CD4-positive, alpha-beta T cell treated with Interleukin-17A for 4 hours (primary cell): ENCODE measurements at places on chromosomes 16 and 17.
A peak's percentile ranks its signal among the peaks of the same experiment; 100 is the strongest.

DNA sequence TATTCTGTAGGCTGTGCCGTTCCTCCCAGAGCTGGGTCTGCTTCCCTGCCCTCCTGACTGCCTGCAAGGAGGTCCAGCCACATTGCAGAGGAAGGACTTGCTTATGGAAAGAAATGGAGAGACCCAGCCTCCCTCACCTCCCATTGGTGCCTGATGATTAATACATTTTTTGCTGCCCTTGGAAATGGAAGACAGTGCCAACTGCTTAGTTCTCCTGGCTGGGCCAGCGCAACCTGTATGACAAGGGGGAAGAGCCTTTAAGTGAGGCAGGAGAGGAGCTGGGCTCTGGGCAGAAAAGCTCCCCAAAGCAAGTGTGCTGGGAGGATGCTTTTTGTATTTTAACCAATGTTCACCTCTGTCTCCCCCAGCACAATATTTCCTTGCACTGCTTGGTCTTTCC is 238.5 kb downstream of the SOX9 start:
- no peak for DNase-seq

- no peak for DNase-seq
Observed at GRCh38 chr17:40268141-40268712, 19.5 kb upstream of the CDC6 start.

- no peak for DNase-seq
Observed at GRCh38 chr17:51442088-51442865, 181.9 kb downstream of the UTP18 start.

DNA sequence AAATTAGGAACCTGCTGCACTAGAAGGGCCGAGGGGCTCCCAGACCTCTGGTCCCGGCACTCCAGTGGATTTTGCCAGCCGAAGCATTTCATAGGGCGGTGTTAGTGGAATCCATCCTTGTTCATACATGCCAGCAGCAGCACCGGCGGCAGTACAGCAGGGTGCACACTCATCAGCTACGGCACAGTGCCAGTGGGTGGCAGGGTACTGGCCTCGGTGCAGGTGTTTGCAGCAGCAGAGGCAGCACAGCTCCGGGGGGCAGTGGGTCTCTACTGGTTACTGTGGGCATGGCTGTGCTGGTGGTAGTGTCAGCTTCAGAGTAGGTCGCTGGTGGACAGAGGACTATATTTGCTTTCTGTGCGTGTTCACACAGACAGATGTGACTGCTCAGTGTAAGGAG is 985.7 kb downstream of the CDH8 start:
- no peak for DNase-seq

DNA sequence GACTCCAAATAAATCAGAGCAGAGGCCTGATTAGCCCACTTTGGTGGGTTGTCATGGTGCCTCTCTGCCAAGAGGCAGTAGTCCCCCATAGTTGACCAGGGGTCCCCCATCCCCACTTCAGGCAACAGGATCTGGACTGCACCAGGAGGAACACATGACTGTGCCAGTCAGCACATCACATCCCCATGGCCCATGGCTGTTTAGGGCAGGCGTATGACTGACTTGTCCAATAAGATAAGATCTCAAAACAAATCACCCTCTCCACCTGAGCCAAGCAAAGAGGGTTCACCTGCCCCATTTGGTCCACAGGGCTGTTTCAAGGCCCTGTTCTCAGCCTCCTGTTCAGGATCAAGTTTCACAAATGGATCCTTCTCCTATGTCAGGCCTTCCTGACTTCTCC is 93.3 kb downstream of the C16orf78 start:
- DNase-seq = no peak

GRCh38 chr17:67655478-67656148 is 62.1 kb upstream of the NOL11 start:
- DNase-seq = no peak

DNA sequence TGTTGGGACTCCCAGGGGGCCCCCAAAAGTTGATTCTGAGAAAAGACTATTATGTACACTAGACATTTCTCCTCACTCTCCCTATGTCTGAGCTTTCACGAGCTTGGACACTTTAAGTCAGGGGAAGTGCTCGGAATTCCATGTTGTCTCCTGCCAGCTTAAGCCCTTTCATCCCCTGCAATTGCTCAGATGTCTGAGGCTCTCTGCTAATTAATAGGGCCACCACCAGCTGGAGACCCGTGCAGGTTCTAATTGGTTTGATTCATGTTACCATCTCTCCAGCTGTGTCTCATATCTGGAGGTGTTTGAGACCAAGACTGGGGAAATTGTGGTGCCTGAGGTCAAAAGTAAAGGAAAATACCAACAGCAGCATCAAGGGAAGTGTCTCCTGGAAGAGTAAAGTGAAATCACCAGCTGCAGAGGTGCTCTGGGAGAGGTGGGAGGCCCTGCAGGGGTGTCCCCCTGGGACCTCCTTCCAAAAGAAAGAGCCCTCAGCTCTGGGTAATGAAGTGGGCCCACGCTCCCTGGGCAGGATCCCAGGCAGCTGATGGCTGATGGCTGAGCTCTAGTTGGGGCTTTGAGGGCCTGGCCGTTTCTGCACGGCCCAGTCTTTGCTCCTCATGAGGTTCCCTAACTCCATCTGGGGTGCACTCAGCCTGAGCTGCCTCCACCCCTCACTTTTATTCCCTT is 5.8 kb upstream of the UTS2R start:
- no peak for DNase-seq

GRCh38 chr17:10316801-10317542 is 55.8 kb downstream of the MYH13 start:
- DNase-seq = peak; percentile 44

GRCh38 chr17:43800736-43801135 is 20.5 kb downstream of the CFAP97D1 start:
- no peak for DNase-seq

DNA sequence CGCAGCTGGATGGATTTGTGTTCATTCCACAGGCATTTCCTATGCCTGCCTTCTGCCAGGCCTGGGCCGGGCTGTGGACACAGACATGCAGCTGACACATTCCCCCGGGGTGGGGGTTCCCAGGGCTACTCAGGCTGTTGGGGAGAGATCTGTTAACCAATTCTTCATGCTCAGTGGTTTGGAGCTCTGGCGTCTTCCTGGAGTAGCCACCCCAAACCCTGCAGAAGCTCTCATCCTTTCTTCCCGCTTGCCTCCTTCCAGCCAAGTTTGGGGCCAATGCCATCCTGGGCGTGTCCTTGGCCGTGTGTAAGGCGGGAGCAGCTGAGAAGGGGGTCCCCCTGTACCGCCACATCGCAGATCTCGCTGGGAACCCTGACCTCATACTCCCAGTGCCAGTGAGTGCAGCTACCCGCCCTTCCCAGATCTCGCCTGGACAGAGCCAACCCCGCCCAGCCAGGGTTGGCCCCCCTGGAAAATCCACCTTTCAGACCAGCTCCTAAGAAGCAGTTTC is 2.6 kb downstream of the ENO3 start:
- DNase-seq = no peak

DNA sequence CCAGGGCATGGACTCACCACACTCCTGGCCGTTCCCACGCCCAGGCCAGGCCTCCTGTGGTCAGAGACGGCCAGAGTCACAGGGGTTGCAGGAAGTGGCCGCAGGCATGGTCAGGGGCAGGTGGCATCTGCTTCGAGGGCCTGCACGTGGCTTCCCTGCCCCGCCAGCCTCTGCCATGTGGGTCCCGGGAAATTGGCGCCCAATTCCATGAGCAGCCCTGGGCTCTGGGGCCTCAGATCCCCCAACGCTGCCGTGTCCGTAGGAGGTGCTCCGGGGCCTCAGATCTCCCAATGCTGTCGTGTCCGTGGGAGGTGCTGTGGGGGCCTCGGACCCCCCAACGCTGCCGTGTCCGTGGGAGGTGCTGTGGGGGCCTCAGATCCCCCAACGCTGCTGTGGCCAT is 9.7 kb upstream of the SSTR5 start:
- DNase-seq = no peak

DNA sequence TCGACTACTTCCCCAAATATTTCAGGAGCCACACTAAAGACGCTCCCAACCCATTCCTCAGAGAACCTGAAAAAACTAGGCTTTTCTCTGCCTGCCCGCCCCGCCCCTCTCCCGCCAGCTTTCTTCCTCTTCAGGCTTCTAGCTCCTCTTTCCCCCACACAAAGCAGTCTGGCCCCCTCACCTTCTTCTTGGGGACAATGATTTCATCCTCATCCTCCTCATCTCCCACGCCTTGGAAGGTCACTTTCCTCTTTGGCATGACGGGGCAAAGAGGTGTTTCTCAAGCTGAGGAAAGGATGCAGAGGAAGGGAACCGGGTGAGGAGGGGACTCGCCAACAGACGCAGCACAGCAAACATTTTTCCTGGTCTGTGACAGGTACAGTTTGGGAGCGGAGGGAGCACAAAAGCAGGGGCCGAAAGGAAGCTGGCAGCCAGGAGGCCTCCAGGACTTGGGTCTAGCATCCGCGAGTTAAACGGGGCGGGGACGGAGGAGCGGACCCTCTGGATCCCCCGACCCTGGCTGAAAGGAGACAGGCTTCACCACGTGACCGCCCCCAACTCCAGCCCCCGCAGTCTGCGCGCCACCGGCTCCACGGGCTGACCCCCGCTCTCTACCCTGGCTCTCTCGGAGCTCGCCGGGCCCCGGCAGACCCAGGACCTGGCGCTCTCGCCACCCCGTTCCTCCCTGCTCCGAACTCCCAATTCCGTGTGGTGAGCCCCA is 525 bp downstream of the CD2BP2 start:
- DNase-seq = peak; percentile 23

- no peak for DNase-seq
Observed at GRCh38 chr17:27920569-27920968, 27.4 kb upstream of the LYRM9 start.

GRCh38 chr16:85151603-85152413 is 39.5 kb upstream of the CIBAR2 start:
- no peak for DNase-seq

GRCh38 chr17:75079023-75079373 is 8.8 kb upstream of the SLC16A5 start:
- no peak for DNase-seq

DNA sequence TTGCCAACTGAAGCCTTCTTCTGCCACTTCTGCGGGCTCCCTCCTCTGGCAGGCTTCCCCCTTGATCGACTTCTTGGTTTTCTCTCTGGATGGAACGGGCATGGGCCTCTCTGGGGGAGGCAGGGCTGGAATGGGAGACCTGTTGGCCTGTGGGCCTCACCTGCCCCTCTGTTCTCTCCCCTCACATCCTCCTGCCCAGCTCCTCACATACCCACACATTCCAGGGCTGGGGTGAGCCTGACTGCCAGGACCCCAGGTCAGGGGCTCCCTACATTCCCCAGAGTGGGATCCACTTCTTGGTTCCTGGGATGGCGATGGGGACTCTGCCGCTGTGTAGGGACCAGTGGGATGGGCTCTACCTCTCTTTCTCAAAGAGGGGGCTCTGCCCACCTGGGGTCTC is 6.5 kb upstream of the LASP1NB start:
- DNase-seq = no peak

GRCh38 chr16:73019457-73020362 is 28.2 kb downstream of the ZFHX3 start:
- no peak for DNase-seq

GRCh38 chr16:89200124-89200849 is at the start of gene SLC22A31:
SLC22A31 (minus strand) TSS chr16:89200537; CDS start chr16:89200501, 36 bp downstream.
- DNase-seq = no peak

DNA sequence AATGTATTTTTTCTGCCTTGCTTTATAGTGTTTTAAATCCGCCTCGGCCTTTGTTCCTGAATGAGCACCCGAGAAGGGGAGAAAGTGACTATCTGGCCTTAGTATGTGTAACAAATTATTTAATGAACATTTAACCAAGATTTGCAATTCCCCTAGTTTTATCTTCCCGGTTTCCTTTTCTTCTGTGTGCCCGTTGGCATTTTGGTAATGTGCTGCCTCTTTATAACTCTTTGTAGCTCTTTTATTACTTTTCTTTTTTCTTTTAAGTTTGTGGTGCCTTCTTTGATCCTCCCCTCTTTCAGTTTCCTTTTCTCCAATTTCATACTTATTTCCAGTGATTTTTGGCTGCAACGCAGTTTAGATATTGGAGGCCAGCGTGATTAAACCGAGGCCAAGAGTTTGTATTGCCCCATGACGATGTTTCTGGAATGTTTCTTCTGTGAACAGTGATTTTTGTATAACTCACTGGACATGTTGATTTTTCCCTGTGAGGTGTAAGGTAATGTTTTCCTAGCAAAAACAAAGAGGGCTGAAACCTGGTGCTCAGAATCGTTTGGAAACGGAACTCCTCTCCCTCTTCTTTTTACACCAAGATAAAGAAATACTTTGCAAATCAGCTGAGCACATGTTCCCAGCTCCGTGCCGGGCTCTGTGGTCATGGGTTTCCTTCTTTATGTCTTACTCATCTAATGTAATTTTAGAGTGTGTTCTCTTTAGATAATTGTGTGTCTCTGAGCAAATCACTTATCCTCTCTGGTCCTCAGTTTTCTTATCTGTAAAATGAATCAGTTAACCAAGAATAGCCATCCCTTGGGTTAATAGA is 344.3 kb downstream of the WWOX start:
- no peak for DNase-seq

DNA sequence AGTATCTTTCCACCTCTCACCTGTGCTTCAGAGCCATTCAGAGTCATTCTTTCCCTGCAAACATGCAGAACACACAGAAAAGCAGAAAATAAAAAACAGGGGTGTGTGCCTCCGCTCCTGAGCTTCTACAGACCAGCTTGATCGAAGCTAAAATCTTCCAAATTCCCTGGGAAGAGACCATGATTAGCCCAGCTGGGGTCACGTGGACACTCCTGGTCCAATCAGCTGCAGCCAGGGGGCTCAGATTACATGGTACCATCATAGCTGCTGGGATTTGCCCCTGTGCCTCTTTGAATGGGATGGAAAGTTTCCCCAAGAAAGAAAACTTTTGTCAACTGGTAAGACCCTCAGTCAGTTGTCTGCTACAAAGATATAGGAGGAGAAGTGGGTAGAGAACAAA is 159.9 kb downstream of the TMEM114 start:
- no peak for DNase-seq

- no peak for DNase-seq
Observed at GRCh38 chr16:68839831-68840230, 3.5 kb upstream of the TANGO6 start.

- no peak for DNase-seq
Observed at GRCh38 chr17:73360961-73361761, 49.4 kb upstream of the CDC42EP4 start.

- no peak for DNase-seq
Observed at GRCh38 chr16:70372921-70373728, 26.4 kb downstream of the DDX19A start.
